Amniotic stem cell (primary cell): ENCODE measurements at places on chromosomes 16 and 17.

DNA sequence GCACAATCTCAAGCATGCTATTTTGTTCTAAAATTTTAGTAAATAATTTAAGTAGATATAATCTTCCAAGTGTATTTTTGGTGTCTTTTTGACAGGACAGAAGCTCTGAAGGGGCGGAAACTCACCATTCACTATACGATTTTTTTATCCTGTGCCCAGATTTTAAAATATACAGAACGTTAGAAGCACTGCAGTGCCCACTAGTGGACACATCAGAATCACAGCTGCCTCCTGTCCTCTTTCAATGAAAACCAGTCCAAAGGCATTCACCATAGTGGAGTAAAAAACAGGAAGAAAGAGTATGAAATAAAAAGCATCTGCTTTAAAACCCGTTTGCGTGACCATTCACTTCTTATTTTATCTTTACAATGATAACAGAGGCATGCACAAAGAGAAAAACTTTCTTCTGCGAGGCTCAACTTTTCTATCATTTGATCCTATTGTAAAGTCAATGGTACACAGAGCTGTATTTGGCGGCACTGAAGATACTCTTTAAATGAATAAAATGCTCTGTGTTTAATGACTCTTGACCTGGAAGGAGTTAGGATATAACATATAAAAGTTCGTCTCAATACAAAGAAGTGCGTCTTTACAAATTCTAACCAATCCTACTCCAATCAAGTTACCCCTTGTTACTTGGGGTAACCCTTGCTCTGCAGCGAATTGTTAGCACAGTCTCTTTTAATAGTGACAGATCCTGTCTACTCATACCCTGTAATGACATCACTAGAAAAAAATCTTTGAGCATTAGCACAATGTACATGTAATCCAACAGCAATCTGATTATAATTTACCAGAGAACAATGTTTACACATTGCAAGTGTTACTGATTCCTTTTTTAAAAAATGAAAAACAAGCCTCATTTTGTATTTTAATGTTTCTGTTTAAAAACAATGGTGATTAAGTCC is 339.8 kb upstream of the PSMD7 start:
- DNase-seq = peak; percentile 5

- DNase-seq = no peak
These were observed 1.2 kb downstream of the ASGR1 start for GRCh38 chr17:7177954-7178477.

GRCh38 chr16:86213437-86214205 is 296.7 kb upstream of the FOXF1 start:
- DNase-seq = no peak

- no peak for DNase-seq
These were observed 10.6 kb downstream of the SLC16A3 start for GRCh38 chr17:82239401-82239925.

DNA sequence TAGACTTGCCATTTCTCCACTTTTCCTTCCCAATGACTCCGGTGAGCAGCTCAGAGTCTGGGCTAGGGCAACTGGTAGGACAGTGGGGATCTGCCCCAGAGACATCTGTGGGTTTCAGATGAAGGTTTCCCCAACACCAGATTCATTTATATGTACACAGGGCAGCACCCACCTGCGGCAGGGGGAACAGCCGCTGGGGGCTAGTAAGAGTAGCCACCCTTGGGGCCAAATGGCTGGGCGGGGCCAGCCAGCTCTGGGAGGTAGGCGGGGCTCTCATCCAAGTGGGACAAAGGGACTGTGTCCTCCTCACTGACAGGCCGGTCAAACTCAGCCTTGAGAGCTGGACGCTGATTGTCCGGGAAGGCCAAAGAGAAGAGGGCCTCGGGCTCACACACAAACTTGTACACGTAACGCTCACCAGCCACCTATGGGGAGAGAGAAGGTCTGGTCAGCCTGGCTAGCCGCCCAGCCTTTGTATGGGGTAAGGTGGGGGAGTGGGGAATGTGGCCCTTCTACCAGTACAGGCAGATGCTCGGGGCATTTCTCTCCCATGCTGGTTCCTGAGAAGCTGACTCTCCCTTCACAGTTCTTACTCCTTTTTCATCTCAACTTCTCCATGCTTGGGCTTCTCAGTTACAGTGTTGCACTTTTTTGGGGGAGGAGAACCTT is 17.7 kb downstream of the ETV4 start:
- no peak for DNase-seq

DNA sequence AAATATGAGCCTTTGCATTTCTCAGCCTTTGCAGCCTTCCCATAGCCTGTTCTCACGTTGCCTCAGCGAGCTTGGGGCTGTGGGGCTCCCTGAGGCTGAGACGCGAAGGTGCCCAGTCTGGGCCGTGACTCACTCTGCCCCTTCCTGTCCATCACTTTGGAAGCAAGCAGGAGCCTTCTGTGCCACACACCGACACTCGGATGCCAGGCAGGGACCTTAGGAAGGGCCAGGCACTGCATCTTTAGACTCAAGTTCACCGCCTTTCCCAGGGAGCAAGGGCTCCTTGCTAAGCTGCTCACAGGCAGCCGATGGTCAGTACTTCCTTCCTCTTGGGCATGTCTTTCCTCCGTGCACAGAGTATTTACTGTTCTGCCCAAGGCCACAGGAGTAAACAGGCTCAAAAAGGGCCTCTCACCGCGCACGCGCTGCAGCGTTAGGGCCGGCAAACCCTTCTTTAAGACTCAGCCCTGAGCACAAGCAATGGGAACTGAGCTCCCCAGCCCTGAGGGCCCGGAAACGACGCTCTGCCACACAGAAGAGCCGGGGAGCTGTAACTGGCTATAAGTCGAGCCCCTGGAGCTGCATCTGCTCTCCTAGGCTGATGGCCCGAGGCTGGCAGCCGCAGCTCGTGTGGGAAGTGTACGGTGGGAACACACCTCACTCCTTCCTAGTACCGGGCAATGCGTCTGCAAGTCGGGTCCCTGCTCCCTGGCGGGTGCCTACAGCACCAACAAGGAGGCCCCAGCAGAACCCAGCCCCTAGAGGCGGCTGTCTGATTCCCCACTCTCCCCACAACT is 7.2 kb downstream of the TIMM22 start:
- no peak for DNase-seq

DNA sequence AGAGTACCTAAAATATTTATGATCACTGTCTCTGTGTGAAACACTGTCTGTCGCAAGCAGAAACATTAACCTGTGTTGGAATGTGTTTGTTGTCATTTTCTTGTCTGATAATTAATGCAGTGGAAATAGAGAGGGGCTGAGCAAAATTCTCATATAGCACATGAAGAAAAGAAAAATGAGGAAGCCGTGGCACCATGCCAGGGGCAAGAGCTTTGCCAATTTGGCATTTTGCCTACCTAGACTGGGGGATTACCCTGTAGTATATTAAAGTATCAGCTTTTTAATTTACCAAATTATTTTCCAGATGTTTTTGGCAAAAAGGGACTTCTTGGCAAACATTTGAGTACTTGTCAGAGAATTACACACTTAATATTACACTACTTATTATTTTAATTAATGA is 1326.6 kb upstream of the GOT2 start:
- no peak for DNase-seq

DNA sequence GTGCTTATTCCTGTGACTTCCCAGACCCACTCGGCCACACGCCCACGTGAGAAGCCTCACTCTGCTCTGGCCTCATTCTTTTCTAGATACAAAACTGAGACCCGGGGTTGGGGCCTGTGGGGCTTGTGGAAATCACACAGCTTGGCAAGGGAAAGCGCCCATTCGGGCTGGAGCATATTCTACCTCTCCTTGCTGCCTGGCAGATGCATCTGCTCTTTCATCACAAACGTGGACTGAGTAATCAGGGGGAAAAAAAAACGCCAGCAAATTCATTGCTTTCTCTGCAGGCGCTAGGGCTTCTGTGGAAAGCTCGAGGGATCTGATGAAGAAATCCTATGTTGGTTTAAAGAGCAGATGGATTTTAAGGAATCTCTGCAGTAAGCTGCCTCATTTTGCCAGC is 44.4 kb downstream of the DNAH9 start:
- DNase-seq = no peak

DNA sequence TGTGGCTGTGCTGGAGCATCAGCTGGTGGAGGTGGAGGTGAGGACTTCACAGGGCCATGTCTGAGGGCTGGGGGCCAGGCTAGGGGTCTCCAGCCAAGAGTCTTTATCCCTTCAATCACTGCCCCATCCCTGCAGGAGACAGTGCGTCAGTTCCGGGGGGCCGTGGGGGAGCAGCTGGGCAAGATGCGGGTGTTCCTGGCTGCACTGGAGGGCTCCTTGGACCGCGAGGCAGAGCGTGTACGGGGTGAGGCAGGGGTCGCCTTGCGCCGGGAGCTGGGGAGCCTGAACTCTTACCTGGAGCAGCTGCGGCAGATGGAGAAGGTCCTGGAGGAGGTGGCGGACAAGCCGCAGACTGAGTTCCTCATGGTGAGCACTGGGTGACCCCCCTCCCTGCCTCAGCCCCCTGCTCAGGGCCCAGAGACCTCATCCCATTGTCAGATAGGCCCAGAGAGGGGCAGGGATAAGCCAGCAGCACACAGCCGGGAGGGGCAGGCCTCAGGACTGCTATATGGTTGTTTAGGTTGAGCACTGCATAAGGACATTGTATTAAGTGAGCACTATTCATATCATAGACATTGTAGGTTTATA is 2.3 kb upstream of the PYDC1 start:
- no peak for DNase-seq

- no peak for DNase-seq
These were observed at the start of gene SLFN12L for GRCh38 chr17:35537601-35538141. Gene SLFN12L (minus strand): TSS chr17:35537678. CDS start chr17:35522364, 15,314 bp downstream.
